Subcutaneous adipose tissue (tissue), 4 donors: ENCODE measurements at places on chromosomes 16 and 17. TPM values are rescaled to one million over a fixed set of nuclear protein-coding genes. Genes with fewer than 3 reads are reported as not detected.

The KRT9 gene
- not detected for total RNA-seq

The CD300C gene
- 3.2 TPM for total RNA-seq

The GRB7 gene
- not detected for total RNA-seq

The TMEM114 gene
- total RNA-seq, result not detected

The MYH8 gene
- not detected for total RNA-seq

The CSH2 gene
- not detected for total RNA-seq

The KRT12 gene
- total RNA-seq, result not detected

The HLF gene
- total RNA-seq, result 8.8 TPM

The TP53TG3B gene
- not detected for total RNA-seq

The CHD3 gene
- total RNA-seq, result 41.4 TPM

The KRT36 gene
- total RNA-seq, result not detected

The SPIRE2 gene
- 2.7 TPM for total RNA-seq
